ENCODE measurements at places on chromosomes 16 and 17.

DNA sequence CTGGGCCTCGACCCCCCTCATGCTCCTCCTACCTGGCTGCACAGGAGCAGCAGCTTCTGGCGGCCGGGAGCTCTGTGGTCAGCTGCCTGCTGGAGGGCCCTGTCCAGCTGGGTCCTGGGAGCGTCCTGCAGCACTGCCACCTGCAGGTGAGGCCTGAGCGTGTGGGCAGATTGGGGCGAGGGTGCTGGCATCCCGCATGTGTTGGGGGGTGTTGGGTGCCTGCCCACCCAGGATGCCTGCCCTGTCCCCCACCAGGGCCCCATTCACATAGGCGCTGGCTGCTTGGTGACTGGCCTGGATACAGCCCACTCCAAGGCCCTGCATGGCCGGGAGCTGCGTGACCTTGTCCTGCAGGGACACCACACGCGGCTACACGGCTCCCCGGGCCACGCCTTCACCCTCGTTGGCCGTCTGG lies 16.5 kb downstream of the FCSK start:
- no peak for DNase-seq

- no peak for DNase-seq
These were observed 4.2 kb downstream of the BCL7C start for GRCh38 chr16:30889721-30890120.

GRCh38 chr17:51103050-51103449 lies 17.6 kb downstream of the SPAG9 start:
- no peak for DNase-seq

DNA sequence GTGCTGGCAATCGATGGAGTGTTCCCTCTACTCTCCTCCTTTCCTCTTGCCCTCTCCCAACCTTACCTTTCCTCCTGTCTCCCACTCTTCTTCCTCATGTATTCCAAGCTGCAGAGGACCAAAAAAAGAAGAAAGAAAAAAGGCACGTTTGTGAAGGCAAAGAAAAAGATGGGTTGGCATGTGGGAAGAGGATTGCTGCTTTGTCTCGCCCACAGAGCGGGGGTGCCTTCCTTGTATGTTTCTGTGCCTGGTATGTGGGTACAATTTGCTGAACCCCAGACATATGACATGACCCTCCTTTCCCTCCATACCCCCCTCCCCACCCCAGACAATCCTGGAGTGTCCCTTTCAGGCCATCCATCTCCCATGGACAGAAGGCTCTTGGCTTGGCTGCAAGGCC lies 13.1 kb upstream of the CTCF start:
- no peak for DNase-seq

Data from activated naive CD4-positive, alpha-beta T cell treated with anti-CD3 and anti-CD28 coated beads, Interleukin-2, amount 10 ng/mL, durations not matched to agents 7 days and 5 days (primary cell).